Putamen (tissue), 1 donor: ENCODE measurements at places on chromosomes 1 and 21.

DNA sequence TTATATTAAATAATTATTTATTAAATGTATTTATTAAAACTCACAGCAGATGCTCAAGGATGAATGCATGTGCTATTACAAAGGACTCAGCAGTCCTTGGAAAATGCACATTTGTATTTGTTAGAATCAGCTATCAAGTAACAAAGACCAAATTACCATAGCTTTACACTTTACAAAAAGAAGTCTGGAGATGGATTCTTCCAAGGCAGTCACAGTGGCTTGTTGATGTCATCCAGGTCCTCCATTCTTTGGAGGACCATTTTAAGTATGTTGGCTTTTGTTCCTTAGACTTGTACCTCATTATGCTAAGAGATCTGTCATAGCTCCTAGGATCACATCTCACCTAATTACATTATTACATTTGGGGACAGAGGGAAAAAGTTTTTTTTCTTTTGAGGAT is 63.4 kb downstream of the NTMT2 start:
- no peak for DNase-seq

DNA sequence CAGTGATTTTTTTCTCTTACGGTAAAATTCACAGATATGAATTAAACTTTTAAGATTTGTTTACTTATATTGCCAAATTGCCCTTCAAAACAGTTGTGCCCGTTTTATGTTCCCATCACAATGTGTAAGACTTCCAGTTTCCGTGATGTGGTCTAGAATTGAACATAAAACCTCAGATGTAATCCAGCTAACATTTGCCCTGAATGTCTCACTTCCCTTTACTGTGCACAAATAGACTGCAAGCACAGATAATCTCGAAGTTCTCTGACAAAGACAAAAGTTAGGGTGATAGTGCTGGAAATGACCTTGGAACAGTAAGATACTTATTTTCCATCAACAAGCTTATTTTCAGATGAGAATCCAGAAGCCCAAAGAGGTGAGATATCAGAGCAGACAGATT is 177.5 kb downstream of the ZZZ3 start:
- no peak for DNase-seq

DNA sequence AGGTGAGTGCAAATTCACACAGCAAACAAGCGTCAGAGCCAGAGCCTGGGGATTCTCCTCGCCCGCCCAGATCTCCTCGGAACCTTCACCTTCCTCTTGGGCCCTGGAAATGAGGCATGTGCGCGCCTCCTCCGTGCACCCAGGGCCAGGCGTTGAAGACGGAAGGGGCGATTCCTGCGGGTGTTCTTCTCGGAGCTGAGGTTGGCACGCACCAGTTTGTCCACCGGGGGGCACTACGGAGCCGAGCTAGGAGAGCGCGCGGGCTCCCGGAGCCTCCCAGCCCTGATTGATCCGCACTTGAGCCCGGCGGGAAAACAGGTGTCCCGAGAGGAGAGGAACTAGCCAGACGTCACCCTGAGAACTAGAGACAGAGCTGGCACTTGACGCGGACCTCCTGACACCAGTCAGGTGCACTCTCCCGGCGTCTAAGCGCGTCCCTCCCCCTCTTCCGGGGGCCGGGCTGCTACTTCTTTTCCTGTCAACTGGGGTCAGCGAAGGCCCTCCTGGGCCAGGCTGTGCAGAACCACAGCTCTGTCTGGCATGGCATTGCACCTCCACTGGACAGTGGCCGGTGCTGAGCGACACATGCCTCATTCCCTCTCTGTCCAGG is 18.3 kb upstream of the SERINC2 start:
- peak; percentile 65 for DNase-seq

DNA sequence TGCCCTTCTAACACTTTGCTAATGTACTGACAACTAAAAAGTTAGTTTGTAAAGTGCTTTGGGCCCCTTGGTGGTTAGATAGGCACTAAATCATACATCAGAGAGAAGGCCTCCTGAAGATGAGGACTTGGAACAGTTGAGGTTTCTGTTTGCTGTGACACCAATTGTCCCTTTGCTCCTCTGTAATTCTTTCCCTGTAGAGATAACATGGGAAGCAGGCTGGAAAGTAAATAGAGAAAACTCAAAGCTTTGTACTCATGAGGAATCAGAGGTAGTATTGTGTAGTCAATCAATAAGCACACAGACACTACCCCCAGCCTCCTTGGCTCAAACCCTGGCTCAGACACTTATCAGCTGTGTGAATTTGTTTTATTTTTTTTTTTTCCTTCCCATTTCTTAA is 31.6 kb upstream of the BARHL2 start:
- no peak for DNase-seq

GRCh38 chr1:18901952-18902522 is 318 bp downstream of the ALDH4A1 start:
- DNase-seq = no peak

DNA sequence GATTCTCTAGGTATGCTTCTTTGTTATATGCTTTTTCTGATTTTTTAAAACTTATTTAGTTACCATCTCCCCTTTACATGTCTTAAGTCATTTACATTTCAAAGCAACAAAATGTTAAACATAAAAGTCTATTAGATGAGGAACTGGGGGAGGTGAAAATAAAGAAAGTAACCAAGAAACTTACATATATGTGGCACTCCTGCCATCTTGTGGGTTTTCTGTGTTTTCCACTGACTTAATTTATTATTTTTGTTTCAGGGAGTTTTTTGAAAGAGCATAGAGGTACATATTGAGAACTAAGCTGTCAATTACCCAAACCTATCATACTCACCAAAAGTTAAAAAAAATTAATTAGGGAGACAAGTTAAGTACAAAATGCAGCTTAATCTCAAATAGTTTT is 1531.1 kb downstream of the MRPL39 start:
- DNase-seq = peak; percentile 9

GRCh38 chr1:104196136-104196535 is 446.4 kb downstream of the AMY1C start:
- DNase-seq = no peak

DNA sequence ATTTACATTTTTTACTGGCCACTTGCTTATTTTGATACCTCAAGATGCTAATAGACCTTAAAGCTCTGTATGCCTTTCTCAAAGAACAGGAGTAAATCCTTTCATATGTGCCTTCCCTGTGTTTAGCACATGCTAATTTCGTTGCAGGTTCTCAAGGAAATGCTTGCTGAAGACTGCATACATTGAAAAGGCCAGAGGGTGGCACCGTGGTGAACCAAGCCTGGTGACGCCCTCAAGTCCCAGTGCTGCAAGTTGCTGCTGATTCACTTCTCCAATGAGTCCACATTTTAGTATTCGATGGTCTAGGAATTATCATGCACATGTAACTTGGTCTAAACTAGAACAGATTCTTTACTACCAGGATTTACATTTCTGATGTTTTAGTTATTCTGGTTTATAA is 94.1 kb downstream of the CLDN17 start:
- DNase-seq = no peak

- no peak for DNase-seq
These were observed 162.1 kb downstream of the HHAT start for GRCh38 chr1:210490781-210491180.

- no peak for DNase-seq
These were observed 3.0 kb downstream of the PAXBP1 start for GRCh38 chr21:32768530-32768929.

DNA sequence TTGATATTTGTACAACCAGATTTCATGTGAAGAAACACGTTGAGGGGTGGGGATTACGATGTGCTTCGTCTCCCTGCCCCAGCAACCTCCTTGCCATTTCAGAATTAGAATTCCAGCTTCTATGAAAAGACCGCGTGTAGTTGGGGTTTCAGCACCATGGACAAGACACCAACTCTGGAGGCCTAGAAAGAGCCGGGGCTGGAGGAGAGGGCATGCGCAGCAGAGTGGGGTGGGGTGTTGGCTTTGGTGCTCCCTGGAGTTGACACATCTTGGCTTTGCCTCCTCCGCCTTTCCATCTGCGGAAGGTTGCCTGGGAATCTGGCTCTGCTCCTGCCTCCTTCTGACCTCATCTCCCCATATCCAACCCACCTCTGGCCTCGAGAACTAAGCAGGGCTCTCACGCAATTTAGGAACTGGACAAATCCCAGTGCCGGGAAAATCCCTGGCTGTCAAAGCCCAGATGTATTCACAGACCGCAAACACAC is 11.8 kb downstream of the HTR6 start:
- peak; percentile 65 for DNase-seq
